Vagina (tissue), 2 donors: ENCODE measurements at places on chromosomes 4 and X.

GRCh38 chrX:12979616-12980015, 4.7 kb downstream of the TMSB4X start:
- DNase-seq = no peak

GRCh38 chr4:7411896-7412553, 22.7 kb downstream of the PSAPL1 start:
- no peak for DNase-seq

DNA sequence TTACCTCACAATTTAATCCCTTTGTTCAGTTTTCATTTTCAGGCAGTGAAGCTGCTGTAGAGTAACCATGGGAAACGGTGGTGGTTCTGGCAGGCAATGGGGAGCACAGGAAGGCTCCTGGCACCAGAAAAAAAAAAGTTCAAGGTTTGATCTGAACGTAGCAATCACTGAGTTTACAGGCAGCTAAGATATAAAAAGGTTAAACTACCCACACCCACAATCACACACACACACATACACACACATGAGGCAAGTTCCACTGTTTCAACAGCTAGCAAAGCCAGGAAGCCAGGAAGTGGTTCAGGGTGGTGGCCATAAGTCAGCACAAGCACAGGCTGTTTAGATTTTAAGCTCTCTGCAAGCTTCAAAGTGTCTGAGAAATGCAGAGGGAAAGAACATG, at the start of gene SULT1B1:
SULT1B1 (minus strand) TSS at position 166 of the 400 bp plus-strand sequence. CDS start 5,403 bp downstream, outside the sequence.
- no peak for DNase-seq

GRCh38 chr4:7701866-7702649, 237.6 kb downstream of the AFAP1 start:
- no peak for DNase-seq

DNA sequence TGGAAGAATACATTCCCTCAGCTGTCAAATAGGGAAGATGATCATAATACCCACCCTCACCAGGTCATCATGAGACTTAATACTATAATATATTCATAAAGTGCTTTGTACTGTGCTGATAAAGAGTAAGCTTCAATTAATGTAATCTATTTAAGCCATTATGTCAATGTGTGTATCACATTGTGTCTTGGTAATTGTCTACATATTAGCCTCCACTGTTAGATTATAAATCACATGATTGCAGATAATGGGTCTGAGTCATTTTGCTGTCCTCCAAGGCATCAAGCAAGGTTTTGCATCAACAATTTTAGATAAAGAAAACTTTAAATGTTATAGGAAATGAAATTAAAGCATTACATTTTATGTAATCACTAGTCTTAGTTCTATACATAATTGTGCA, 45.2 kb upstream of the CEP135 start:
- no peak for DNase-seq
